ENCODE measurements at places on chromosomes 1 and 21.

DNA sequence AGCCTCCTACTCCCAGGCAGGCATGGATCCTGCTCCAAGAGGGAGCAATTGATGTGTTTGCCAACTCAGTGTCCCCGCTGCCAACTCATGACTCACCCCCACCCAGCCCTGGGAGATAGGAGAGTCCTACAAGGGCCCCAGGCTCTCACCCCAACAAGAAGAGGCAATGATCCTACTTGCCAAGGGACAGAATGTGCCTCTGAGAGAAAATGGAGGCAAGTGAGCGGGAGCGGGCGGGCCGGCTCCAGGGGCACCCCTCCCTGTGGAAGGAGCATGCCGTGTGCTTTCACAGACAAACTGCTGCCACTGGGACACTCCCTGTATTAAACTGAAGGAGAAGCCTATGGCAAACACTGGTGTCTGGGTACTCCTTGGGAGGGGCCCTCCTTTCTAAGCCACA, 16.7 kb downstream of the PKP1 start:
- DNase-seq, result no peak

GRCh38 chr1:62084310-62084890, 110.2 kb upstream of the L1TD1 start:
- no peak for DNase-seq

GRCh38 chr1:20446796-20447195, 39.2 kb downstream of the CAMK2N1 start:
- DNase-seq, result no peak

- DNase-seq, result no peak
Observed at GRCh38 chr1:160834945-160835565, 27.6 kb downstream of the CD244 start.

All from retinal pigment epithelial cell (primary cell).